ENCODE measurements at places on chromosomes 1 and 21.

GRCh38 chr1:74504933-74505512, 7.4 kb downstream of the LRRC53 start:
- DNase-seq = no peak

DNA sequence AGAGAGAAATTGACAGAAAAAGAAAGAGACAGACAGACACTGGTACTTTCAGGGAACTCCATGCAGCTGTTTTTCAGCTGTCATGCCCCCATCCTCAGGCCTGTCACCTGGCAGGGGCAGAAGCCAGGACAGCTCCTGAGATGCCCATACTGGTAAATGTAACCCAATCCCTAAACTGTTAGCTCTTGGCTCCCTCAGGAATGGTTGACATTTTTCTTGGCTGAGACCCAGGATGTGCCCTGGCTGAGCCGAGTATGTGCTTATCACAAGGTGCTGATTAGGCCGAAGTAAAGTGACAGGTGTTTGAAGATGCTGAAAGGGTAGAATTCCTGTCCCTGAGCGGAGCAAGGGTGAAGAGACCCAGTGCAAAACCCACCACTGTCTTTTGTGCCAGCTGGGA, 50.7 kb downstream of the PGM1 start:
- DNase-seq = no peak

DNA sequence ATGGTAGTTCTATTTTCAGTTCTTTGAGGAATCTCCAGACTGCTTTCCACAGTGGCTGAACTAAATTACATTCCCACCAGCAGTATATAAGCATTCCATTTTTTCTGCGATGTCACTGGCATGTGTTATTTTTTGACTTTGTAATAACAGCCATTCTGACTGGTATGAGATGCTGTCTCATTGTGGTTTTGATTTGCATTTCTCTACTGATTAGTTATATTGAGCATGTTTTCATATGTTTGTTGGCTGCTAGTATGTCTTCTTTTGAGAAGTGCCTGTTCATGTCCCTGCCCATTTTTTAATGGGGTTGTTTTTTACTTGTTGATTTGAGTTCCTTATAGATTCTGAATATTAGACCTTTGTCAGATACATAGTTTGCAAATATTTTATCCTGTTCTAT, 87.9 kb downstream of the RPS6KC1 start:
- DNase-seq = no peak

GRCh38 chr1:71464016-71464415, 383.2 kb upstream of the ZRANB2 start:
- DNase-seq = no peak

GRCh38 chr1:51520700-51521248, 1.7 kb upstream of the EPS15 start:
- DNase-seq = no peak

- no peak for DNase-seq
These were observed 14.3 kb downstream of the KCNC4 start for GRCh38 chr1:110224240-110224995.

GRCh38 chr1:185229981-185230380, 73.0 kb downstream of the SWT1 start:
- DNase-seq = no peak

DNA sequence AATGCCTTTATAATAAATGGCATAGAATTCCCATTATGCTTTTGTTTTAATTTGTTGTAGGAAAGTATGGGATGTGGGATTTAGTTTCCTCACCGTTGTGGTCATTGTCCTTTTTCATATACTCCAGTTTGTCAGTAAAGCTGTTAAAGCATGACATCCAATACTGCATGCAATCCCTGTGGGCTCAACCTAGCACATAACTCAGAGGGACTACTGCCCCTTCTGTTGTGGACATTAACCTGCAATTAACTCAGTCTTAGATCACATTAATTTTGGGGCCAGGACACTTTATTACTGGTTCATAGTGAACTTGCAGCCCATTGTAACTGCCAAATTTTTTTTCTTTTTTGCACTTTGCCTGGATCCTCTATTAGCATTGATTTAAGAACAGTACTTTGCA, 112.5 kb downstream of the DNM3 start:
- no peak for DNase-seq

DNA sequence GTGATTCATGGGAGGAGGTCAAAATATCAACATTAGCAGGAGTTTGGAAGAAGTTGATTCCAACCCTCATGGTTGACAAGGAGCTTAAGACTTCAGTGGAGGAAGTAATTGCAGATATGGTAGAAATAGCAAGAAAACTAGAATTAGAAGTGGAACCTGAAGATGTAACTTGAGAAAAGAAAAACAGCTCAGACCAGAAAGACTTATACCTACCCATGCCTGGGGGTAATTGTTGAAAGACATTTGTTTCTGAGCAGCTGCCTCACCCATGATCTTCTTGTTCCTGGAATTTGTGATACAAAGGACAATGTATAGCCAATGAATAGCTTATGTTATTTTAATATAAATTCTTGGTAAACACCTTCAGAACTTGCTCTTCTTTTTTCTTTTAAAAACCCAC, 128.6 kb downstream of the LRIG2 start:
- DNase-seq = no peak

DNA sequence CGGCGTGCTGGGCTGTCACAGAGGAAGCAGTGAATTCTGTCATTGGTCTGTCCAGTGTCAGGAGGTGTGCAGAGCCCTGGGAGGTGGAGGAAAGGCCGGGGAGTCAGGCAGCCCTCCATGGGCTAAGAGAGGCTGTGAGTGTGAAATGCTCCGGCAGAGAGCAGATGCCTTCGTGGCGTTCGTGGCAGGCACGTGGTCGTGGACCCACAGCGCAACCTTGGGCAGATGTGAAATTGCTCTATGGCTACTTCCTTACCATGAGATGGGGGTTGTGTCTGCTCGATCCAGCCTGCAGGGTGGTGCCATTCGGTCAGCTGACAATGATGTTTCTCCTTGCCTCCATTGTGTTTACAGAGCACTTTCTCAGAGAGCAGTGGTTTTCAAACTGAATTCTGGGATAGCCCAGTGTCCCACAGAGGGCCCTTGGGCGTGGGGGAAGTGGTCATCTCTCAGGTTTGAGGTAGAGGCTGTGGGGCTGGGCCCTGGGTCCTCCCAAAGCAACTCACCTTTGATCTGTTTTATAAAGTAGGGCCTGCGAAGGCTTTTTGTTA, 27.9 kb downstream of the TNFRSF1B start:
- DNase-seq = no peak

DNA sequence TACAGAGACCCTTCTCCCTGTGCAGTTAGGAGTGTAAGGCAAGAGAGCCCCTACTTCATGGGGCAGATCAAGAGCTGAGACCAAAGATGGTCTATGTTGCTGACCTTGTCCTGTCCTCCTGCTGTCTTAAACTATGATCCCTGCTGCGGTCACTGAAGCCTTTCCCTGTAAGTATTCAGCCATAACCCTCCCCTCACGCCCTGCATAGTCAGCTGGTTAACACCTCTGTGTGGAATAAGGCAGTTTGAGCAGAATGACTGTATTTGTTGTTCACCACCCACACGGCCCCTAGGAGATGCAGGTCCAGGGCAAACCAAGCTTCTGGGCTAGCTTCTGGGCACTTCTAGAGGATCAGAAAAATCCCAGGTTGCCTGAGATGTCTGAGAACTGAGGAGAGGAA, 356 bp downstream of the TSPAN1 start:
- no peak for DNase-seq
